Activated CD4-positive, alpha-beta T cell treated with anti-CD3 and anti-CD28 coated beads for 48 hours (primary cell): ENCODE measurements at places on chromosomes 5 and 9.

DNA sequence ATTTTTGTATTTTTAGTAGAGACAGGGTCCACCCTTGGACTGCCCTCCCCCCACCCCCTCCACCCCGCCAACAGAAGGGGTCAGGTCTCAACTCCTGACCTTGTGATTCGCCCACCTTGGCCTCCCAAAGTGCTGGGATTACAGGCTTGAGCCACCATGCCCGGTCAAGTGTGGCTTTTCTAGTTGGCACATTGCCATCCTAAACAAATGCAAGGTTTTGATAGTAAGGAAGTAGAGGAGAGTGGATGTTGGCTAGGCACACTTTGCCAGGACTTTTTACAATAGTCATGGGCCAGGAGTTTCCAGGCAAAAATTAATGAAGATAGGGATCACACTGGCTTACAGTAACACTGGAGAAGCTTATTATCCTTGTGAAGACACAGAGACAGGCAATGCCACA is 62.4 kb downstream of the GALNT12 start:
- no peak for DNase-seq

DNA sequence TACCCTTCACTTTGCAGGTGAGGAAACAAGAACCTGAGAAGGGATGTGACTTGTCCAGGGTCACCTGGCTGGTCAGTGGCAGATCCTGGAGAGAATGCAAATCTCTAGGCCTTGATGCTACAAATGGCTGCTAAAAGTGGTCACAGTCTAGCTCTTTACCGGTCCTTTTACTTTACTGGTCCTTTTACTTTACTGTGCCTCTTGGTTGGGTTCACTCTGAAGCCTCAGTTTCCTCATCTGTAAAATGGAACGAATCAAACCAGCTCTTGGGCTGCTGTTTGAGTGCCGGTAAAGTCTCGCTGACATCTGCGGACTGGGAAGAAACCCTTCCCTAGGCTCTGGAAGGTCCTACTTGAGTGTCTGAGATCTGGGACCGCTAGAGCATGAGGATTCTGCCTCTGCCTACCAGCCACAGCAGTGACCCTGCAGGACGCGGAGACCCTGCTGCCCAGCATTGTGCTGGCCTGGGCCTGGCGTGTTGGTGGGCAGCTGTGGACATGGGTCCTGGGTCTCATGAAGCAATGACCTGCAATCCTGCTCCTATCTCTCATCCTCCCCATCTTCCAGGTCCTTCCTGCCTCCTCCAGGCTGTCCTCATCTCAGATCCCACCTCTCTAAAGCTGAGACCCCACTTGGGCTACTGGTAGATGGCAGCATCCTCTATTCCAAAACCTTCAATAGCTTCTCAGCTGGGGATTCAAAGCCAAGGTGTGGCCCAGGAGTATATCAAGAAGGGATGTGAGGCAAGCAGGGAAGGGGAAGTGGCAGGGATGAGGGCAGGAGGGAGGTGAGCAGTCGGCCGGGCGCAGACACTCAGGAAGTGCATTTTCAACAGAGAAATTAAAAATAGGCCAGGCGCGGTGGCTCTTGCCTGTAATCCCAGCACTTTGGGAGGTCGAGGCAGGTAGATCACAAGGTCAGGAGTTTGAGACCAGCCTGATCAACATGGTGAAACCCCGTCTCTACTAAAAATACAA is 13.3 kb downstream of the CORO2A start:
- no peak for DNase-seq

DNA sequence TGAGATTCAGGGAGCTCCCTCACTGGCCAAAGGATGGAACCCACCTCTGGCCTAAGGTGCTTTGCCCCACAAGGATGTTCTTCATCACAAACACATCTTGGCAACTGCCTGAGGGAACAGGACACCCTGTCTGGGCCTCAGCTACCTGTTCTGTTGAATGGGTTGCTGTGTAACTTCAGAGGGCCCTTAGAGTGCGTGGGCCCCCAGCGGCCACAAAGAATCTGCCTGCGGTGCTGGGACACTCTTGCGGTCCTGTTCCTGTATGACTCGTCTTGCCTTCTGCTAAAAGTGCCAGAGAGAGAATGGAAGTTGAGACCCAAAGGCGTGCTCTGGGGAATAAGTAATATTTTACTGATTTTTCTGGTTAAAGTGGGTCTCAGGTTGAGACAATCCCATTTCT is 14.1 kb upstream of the RPL26L1 start:
- DNase-seq: no peak

DNA sequence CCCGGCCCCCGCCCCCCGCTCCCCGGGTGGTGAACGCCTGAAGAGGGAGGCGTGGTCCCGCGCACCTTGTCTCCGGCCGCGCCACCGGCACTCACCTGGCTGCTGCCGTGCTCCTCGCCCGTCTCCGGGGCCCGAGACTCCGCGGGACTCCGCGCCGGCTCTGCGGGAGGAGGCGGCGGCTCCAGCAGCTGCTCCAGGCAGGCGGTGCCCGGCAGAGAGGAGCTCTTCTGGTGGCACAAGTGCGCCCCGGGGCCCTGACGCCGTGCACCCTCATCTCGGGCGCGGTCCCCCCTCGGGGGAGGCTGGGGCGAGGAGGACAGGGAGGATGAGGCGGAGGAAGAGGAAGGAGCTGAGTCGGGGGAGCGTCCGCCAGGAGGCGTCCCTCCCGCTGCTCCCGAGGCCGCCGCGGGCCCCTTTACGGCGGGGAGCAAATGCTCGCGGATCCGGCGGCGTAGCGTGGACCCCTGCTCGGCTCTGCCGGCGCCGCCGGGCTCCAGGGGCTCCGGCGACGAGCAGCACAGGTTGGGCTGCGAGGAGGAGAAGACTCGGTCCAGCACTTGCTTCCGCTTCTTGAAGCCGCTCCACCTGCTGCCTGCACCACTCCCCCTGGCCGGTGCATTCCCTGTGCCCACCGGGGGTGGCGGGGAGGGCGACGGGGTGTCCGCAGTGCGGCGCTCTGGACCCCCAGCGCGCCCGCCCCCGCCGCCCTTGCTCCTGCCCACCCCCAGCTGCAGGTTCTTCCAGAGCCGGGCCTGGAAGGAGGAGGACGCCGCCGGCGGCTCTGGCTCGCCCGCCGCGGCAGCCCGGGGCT is 928 bp downstream of the MCTP1 start:
- peak; percentile 27 for DNase-seq

- DNase-seq: no peak
These were observed 92.5 kb downstream of the ROR2 start for GRCh38 chr9:91857291-91858212.

- no peak for DNase-seq
These were observed 148.1 kb downstream of the MPDZ start for GRCh38 chr9:13131416-13131815.

DNA sequence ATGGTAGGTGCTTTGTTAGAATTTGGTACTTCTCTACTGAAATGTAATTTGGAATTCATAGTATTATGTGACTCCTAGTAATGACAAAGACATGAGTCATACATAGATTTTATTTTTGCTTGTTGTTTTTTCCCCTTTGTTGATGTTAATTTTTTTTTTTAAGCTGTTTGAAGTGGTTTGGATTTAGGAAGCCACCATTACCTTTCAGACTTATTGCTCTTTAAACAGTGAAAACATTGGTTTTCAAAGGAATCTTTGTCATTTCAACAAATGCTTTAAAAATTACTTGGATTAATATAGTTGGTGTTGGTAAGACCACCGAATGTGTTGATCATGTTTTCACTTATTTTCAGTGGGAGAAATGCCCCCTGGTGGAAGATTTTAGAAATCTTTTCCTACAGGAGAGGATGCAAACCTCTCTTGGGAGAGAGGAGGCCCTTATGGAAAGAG is 170.1 kb upstream of the PITX1 start:
- no peak for DNase-seq

DNA sequence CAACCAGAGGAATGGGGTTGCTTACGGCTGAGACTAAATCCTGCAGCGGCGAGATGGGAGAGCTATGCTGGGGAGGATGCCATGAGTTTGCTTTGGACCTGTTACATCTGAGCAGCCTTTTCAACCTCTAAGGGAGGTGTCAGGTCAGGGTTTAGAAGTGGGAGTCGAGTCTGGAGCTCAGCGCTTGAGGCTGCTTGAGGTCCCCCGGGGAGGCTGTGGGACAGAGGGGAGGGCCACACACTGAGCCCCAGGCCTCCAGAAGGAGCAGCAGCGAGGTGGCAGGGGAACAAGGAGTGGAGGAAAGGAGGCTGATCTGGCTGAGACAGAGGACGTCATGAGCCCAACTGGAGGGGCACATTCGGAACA is 1.9 kb upstream of the QSOX2 start:
- DNase-seq: no peak

- DNase-seq: no peak
These were observed 350.5 kb downstream of the ZNF608 start for GRCh38 chr5:124395926-124396325.

GRCh38 chr5:76660360-76660759 is 37.2 kb upstream of the F2RL2 start:
- no peak for DNase-seq

DNA sequence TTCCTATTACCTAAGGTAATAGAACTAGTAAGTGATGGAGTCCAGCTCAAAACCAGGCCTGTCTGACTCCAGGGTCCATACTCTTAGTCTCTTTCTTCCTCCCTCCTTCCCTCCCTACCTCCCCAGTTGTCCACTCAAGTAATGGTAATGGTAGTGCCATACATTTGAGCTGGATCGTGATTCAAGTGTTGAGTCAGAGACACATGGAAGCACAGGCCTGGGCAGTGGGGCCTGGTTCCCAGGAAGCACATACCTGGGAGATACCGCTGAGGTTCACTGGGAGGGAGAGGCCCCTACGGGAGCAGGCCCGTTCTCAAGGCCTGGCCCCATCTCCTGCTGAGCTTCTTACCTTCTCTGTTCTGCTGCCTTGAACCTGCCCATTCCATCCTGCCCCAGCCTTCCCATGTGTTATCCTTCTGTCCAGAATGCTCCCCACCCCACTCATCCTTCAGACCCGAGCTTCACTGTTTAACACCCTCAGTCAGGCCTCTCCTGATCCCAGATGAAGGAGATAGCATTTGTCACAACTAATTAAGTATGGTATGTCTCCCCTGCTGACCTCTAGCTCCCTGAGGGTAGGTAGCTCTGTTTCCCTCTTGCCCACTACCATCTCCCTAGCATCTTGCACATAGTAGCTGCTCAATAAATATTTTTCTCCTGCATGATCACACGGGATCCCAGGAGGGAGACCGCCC is 13.8 kb downstream of the URM1 start:
- no peak for DNase-seq

GRCh38 chr5:84259283-84260045 is 125.2 kb downstream of the EDIL3 start:
- no peak for DNase-seq

DNA sequence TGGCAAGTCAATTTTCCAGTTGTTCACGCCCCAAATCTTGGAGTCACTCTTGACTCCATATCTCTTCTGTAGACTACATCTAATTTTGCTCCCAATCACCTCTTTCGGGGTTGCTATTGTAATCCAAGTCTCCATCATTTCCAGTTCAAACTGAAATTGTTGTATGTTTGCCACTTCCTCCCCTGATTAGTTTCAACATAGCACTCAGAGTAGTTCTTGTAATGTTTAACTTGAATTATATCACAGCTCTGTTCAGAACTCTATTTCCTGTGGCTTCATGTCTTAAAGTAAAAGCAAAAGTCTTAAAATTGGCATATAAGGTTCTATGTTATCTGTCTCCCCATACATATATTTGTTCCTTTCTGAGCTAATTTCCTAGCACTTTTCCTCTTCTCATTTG is 348.5 kb upstream of the RIOK2 start:
- DNase-seq: no peak

GRCh38 chr5:14726066-14726838 is 61.7 kb downstream of the OTULIN start:
- no peak for DNase-seq

GRCh38 chr5:17222664-17223063 is 5.2 kb downstream of the BASP1 start:
- DNase-seq: no peak

DNA sequence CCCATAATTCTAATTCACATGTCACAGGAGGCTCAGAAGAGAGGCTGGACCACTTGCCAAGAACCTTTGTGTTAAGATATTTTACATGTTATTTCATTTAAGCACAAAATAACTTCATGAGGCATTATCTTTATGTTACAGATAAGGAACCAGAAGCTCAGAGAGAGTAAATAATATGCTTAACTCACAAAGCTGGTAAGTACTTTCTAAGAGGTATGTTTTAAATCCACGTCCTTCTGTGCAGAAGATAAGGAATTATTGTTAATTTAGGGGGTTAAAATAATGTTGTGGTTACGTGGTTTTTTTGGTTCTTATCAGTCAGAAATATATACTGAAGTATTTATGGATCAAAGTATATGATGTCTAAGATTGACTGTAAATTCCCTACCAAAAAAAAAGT is 8.0 kb downstream of the STRBP start:
- no peak for DNase-seq

GRCh38 chr9:95201206-95201605 is 116.3 kb downstream of the FANCC start:
- DNase-seq: no peak

DNA sequence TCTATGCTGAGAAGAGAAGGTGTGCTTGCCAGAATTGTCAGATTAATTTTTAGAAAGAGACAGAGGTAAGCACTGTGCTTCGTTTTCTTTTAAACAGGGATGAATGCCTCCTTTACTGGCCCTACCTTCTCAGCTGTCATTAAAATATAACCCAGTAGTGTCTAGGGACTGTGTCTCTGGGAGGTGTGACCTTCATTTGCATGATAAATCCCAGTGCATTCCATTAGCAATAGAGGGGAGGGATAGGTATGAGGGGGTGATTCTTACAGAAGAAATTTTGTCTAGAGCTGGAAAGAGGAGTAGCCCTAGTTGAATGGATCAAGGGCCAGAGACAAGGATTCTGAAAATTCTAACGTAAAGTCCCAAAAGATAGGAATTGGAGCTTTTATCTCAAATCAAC is 351.5 kb downstream of the BNC2 start:
- DNase-seq: no peak

GRCh38 chr5:138963763-138964371 is 88.7 kb upstream of the LRRTM2 start:
- no peak for DNase-seq

GRCh38 chr9:81613002-81613812 is 76.1 kb downstream of the TLE1 start:
- no peak for DNase-seq

GRCh38 chr5:136620621-136621020 is 255.3 kb upstream of the TRPC7 start:
- no peak for DNase-seq

DNA sequence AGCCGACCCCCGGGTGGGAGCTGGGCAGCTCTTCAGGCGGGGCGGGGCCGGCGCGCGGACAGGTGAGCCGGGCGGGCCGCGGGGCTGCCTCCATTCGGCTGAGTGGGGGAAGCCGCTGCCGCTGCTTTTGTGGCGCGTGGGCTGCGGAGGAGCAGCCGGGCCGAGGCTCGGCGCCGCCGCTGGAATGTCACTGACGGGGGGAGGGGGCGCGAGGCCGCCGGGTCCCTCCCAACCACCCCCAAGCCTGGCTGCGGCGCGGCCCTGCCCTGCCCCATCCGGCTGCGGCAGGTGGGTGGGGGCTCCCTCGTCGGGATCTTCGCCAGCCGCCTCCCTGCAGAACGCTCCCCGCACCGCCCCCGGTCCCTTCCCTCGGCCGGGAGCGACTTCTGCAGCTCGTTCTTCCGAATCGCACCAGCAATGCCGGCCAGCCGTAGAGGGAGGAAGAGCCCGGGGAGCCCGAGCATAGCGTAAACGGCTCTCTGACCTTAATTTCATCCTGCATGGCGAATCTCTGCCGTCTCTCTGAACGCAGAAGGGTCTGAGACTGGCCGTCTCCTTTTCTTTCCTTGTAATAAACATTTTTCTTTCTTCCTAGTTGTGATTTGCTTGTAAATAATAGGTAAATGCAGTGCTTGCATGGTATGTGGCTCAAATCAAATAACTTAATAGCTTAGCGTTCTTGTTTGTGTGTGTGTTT is 505 bp downstream of the SPTAN1 start:
- DNase-seq: peak; percentile 60

GRCh38 chr5:74477761-74478160 is 162.8 kb downstream of the ENC1 start:
- DNase-seq: no peak
